ENCODE measurements at places on chromosomes 5 and 9. TPM values are rescaled to one million over a fixed set of nuclear protein-coding genes. Genes with fewer than 3 reads are reported as not detected.

- DNase-seq = no peak
These were observed 34.5 kb downstream of the C9orf57 start for GRCh38 chr9:72025906-72026305.

Gene LCP2
- polyA plus RNA-seq = 3.9 TPM

- DNase-seq = no peak
These were observed 75.7 kb downstream of the FBXL7 start for GRCh38 chr5:15575666-15576065.

Gene GPX3
- 1,238 TPM for polyA plus RNA-seq

- DNase-seq = no peak
These were observed 113.4 kb downstream of the TLE1 start for GRCh38 chr9:81575956-81576355.

Gene MRPL36
- polyA plus RNA-seq = 33.2 TPM

- no peak for DNase-seq
These were observed 214.7 kb upstream of the NMUR2 start for GRCh38 chr5:152619756-152620155.

GRCh38 chr9:36319183-36319582, 60.9 kb upstream of the GNE start:
- no peak for DNase-seq

Measured in left kidney (tissue), 8 donors.